ENCODE measurements at places on chromosomes 7 and 10. TPM values are rescaled to one million over a fixed set of nuclear protein-coding genes. Genes with fewer than 3 reads are reported as not detected.

Gene STEAP2
- total RNA-seq, result 3.8 TPM

- DNase-seq, result no peak
These were observed 300.5 kb downstream of the C7orf25 start for GRCh38 chr7:42611289-42611928.

DNA sequence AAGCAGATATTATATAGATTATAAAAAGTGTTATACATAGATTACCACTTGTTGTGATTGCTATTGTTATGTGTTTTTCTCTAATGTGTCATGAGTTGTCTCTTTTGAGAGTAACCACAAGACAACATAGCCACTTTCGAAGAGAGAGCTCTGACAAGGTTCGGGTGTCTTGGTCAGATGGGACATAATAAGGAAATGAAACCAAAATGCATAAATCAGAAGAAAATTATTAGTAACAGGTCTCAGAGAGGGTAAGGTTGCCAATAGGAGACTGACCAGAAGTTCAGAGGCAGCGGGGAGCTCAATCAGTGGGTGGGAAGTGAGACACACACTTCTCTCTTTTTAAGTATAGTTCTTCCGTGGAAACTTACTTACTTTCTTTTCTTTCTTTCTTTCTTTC lies 639.2 kb upstream of the POT1 start:
- no peak for DNase-seq

GRCh38 chr10:104209575-104210198 lies 22.5 kb downstream of the CFAP43 start:
- peak; percentile 47 for DNase-seq

- no peak for DNase-seq
These were observed 410.0 kb downstream of the EXOC4 start for GRCh38 chr7:133662830-133663229.

DNA sequence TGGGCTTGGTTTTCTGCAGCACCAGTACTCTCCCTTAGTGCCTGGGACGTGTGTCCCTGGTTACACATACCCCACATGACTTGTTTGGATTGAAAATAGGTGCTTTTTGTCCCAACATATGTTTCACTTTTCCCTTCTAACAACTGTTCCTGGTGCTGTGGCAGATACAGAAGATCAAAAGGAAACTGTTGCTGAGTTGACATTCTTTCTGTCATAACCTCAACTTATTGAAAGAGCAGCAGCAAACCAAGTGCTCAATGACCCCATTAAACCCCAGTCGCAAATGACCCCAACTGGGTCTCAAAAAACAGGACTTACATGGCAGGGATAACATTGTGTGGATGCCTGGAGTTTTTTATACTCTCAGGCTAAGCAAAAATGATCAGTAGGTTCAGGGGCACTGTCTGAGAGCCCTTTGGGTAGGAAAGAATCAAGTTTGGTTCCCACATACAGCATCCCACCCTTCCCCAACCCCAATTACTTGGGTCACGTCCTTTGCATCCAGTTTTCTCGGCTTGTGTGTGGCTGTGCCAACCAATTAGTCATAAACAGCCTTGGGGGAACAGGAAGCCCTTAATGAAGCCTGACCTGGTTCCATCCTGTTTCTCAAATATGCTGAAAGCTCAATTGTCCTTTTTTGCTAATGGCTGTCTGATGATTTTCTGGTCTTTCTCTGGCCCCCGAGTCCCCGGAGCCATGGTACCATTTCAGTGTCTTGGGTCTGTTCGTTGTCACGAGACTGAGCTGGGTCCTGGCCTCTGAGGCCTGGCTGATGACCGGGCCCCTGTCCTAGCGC lies 4.9 kb downstream of the HKDC1 start:
- DNase-seq, result peak; percentile 79

DNA sequence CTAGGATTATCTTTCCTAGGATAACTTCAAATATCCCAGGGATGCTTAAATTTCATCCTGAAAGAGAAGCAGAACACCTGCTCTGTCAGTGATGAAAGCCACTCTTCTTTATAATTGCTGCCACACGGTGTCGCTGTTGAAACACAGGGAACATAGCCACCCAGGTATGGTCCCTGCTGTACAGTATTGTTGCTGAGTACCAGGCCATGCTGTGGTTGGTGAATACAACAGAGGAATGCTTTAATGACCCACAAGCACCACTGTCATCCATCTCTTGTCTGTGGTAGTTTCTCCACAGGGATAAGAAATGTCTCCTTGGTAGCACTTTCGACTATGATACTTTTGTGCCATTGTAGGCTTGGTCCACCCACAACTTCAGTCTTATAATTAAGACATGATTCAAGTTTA lies 70.6 kb upstream of the STARD3NL start:
- peak; percentile 74 for DNase-seq

DNA sequence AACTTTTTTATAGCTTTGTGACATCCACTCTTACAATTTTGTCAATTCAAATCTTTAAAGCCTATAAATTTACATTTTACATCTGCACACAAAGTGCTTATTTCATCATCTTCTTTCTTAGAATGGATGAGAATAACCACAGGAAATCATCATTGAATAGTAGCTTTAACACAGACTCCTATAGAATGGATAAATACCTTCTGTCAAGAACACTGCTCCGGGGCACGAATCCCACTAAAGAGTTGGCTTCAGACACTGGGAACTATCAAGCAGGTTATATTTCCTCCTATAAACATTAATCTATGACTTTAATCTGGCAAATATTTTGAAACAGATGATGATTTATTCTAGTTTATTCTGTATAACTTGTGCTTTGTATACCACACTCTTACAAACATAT lies 269.7 kb upstream of the TPK1 start:
- no peak for DNase-seq

Gene CALHM1
- not detected for total RNA-seq

Gene PRF1
- not detected for total RNA-seq

DNA sequence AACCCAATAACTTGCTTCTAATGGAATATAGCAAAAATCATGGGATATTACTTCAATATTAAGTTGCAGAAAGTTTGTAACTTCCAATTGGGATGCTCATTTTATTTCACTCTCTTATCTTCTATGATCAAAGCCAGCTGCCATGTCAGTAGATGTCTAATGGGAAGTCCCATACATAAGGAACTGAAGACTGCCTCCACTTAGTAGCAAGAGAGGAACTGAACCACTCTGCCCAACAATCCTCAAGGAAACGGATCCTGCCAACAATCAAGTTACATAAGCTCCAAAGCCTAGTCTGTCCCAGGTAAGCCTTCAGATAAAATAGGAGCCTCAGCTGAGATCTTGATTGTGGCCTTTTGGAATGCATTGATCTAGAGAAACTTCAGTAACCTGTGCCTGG lies 431.5 kb upstream of the PCDH15 start:
- no peak for DNase-seq

Gene GPC2
- total RNA-seq, result 2.8 TPM

DNA sequence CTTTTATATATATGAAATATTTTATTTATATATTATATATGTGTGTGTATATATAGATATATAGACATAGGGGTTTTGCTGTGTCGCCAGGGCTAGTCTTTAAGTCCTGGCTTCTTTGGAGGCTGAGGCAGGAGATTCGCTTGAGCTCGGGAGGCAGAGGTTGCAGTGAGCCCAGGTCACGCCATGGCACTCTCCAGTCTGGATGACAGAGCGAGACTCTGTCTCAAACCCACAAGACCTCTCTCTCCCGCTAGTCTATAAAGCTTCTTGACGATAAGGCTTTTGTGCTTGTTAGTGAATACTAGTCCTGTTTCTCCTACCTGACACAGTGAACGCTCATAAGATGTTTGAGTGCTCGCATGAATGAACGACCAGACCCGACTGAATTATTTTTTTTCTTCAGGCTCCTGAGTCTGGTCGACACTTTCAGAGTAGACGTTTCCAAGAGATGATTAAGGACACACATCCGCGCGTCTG lies 577 bp upstream of the DDX21 start:
- DNase-seq, result no peak

Gene EPHA1
- 0.20 TPM for total RNA-seq

Gene ACTR3C
- total RNA-seq, result 0.07 TPM

GRCh38 chr7:3412871-3413270 lies 111.8 kb downstream of the SDK1 start:
- no peak for DNase-seq

Gene SOSTDC1
- total RNA-seq, result not detected

DNA sequence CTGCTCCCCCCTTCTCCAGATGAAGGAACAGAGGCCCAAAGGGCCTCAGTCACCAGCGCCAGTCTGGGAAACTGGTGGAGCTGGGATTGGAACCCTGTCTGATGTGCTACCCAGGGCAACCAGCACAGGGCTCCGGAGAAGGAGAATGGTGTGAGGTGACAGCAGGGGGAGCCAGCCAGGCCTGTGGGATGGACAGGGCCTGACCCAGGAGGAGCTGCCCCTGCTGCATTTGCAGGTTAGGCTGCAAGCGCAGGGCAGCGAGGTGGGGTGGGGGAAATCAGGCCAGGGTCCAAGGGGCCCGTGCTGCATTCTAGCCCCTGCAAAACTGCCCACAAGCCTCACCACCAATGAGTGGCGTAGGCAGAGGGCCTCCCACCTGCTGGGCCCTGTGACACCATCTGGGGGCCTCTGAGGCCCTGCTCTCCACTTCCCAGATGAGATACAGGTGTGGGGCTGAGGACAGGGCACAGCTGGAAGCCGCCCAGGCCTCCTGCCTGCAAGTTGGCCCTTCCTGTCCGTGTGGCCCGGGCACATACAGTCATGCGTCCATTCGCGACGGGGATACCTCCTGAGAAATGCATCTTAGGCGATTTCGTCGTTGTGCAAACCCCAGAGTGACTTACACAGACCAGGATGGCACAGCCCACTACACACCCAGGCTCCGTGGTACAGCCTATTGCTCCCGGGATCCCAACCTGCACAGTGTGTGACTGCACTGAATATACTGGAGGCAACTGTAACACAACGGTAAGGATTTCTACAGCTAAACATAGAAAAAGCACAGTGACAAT lies 45.3 kb downstream of the RASGEF1A start:
- no peak for DNase-seq

GRCh38 chr10:6148908-6149307 lies 53.8 kb upstream of the PFKFB3 start:
- no peak for DNase-seq

GRCh38 chr7:100087055-100087750 lies 1.6 kb upstream of the COPS6 start:
- DNase-seq, result peak; percentile 99

DNA sequence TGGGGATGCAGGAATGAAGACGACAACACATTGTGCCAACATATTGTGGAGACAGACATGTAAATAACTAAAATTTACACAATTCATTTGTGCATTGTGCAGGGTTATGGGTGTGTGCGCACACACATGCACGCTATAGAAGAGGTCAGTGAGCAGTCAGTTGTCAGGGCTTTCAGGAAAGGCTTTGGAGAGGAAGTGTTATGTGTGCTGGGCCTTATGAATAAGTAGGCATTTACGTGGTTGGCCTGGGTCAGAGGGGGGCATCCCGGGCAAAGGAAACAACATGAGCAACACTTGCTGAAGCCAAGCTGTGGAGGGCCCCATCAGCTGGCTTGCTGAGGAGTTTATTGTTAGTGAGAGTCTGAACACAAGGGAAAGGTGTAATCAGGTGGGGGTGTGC lies 4.1 kb downstream of the PRXL2A start:
- DNase-seq, result peak; percentile 51

Gene DRGX
- not detected for total RNA-seq

DNA sequence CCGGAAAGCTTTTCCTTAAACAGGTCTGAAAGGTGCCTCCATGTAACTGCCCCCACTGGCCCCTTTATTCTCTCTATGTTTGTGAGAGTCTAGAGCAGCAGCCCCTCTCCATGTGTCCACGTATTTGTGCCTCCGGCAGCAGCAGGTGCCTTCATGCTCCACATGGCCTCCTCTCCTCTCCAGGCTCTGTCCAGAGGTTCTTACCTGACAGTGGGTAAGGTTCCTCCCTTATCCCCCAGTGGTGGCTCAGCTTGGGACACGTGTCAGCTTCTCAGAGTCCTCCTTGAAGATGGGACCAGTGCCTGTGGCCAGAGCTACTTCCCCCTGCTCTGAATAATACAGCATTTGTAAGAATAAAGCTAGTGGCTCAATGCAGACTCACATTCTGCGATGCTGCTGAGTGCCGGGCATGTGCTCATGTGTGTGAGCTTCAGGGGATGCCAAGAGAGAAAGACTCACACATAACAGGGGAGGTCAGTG lies 7.9 kb downstream of the CALML3 start:
- DNase-seq, result no peak

Measured in M059J (cell line).